ENCODE measurements at places on chromosomes 4 and X.

DNA sequence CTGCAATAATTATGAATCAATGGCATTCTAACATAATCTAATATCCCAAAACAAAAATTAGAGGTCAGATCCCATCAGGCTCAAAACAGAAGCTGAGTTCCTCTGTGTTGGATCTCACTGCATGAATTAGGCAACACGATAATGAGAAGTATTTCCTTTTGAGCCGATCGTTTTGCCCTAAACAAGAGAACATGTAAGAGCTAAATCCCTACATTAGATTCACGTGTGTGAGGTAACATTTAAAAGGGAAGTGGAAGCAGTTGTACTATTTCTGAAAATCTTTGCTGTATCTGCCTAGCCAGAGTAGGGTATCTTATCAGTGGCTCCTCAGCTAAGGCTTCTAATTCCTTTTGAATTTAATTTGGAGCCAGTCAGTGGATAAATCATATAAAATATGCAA lies 115.6 kb downstream of the C4orf51 start:
- DNase-seq, result no peak

DNA sequence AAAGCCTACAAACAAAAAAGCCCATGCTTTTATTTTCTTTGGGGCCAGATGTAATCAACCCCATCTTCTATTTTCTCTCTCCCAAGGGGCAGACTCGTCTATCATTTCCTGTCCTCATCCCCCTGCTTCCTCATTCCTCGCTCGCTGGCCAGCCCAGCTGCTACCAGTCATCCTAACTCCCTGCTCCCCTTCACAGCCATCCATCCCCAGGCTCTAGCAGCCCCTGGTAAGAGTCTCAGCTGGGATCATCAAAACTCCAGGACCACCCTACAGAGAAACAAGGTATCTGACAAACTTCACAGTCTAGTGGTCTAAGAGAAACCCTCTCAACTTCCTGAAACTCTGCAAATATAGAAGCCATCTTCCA lies 23.6 kb downstream of the SH3KBP1 start:
- DNase-seq, result no peak

DNA sequence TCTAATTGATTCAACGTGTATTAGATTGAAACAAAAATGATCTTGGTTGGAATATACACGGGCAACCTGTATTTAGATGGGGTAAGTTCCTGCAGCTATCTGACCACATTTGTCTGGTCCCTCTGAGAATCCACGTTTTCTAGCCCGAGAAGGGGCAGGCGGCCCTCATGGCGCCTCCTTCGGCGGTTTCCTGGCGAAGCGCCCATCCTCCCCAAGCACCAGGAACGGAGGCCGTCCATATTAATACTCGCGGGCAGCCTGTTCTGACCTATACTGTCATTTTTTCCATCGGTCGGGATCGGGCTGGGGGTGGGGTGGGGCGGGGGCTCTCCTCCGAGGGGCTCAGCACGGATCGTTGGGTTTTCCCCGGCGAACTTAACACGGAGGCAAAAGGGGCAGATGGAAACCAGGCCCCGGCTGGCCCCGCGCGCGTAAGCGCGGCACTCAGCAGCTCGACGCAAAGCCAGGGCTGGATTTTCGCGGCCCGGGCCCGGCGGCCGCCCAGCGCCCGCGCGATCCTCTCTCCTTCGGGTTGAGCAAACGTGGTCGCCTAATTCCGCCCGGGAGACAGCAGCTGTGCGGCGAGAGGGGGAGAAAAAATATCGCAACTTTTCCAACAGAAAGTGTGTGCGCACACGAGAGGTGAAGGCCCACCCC lies 77.2 kb upstream of the BCOR start:
- peak; percentile 82 for DNase-seq

DNA sequence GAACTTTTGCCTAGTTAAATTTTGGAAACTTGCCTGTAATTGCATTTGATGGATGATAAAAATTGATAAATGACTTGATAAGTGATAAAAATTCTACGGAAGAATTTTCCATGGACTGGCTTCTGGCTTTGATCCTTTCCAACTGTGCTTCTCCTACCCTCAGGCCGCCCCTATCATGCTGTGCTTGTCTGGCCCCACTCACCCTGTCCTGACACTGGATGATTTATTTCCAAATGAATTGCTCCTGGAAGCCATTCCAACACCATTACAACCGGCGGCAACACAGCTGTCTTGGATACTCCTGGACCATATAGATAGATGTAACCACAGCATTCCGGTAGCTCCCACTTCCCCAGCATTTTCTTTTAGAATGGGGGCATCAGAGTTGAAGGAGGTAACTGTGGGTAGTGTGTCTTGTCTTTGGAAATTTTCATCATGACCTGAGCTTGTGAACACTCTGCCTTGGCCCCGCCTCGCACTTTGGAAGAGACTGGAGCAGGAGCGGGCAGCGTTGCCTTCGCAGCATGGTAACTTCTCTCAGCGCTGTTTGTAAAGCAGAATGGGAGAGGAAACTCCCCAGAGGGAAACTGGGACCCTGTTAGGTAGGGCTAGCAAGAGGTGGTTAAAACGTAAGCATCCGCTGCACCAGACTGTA lies 77.4 kb downstream of the TBL1X start:
- DNase-seq, result no peak

GRCh38 chr4:20086799-20087521 lies 164.7 kb upstream of the SLIT2 start:
- DNase-seq, result no peak

DNA sequence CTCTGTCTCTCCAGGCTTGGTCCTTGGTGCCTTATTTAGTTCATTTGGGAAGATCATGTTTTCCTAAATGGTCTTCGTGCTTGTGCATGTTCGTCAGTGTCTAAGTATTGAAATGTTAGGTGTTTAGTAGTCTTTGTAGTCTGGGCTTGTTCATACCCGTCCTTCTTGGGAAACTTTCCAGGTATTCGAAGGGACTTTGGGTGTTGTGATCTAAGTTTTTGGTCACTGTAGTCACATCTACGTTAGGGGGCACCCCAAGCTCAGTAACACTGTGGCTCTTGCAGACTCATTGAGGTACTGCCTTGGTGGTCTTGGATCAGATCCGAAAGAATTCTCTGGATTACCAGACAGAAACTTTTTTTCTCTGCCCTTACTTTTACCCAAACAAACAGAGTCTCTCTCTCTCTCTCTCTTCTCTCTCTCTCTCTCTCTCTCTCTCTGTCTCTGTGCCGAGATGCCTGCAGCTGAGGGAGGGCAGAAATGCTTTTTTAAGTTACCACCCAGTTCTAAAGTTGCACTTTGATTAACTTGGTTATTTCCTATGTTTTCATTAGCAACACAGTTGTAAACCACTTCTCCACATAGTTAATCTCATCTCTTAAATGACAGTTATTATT lies 67.6 kb upstream of the SLC7A3 start:
- DNase-seq, result peak; percentile 53

GRCh38 chr4:40681600-40681999 lies 51.9 kb upstream of the RBM47 start:
- DNase-seq, result no peak

DNA sequence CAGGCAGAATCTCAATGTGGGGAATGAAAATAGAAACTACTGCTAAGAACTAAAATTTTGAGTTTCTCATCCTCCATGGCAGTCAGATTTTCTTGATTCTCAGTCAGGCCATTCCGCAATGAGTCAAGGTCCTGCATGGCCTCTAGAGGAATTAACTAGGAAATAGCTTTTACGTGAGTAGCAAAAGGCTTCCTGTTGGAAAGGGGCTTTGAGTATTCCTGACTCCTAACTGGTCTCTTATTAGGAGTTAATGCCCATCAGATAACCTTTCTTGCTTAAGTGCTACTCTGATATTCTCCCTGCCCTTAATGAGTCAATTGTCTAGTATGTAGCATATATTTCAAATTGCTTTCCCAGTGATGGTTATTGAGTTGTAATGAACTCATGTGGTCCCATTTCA lies 65.7 kb upstream of the ARHGAP24 start:
- DNase-seq, result no peak

- peak; percentile 69 for DNase-seq
Measured at GRCh38 chrX:13463608-13464007, 105.8 kb upstream of the EGFL6 start.

DNA sequence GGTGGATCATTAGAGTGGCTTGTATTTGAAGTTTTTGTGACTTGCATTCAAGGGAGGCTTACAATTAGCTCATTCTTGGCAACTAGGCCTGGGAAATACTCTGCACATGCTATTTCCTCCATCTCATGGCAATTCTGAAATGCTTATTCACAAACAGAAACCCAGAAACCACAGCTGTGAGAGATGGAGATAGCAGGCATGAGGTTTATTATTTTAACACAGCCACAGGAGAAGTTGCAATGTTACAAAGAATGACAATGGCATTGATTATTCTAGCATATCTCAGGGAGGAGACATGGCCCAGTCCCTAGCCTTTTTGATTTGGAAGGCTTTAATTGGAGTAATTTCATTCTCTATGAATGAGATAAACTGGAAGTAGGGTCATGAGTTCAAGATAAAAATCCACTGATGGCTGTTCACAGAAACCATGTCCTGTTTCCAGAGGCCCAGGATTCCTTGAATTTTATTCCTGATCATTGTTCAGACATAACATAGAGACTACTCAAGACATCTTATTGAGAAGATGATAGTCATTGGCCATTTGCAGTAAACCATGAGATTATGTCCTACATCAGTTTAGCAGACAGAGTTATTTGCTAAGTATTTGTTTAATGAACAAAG lies 123.9 kb downstream of the MID1 start:
- DNase-seq, result no peak
